Mucosa of gallbladder (tissue), 1 donor: ENCODE measurements at places on chromosomes 16 and 17. TPM values are rescaled to one million over a fixed set of nuclear protein-coding genes. Genes with fewer than 3 reads are reported as not detected.

DNA sequence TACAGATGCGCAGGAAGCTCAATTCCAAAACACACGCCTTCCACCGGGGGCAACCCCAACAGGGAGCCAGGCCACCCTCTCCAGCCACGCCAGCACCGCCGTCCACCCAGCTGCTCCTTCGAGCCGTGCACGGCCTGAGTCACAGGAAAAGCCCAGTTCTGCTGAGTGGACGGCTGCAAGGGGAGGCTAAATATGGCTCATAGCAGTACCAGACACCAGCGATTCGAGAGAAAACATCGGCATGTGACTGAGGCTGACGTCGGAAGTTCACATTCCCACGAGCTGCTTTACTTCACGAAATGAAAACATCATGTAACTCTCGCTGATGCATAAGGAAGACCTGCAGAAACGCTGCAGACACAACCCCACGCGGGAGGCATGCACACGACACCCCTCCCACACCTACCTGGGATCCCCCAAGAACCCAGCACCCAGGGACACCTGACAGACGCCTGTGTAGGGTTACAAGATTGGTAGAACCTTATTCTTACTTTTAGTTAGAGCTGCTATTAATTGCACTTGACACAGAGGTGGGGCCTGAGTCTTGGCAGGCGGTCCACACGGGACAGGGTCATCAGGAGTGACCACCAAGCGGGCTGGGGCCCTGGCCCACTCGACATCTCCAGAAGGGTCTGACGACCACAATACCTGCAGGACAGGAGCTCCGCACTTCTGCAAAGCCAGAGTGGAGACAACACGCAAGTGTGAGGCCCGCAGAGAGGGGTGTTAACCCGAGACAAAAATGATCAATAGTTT lies 116.8 kb downstream of the ANKRD11 start:
- DNase-seq: peak; percentile 60

DNA sequence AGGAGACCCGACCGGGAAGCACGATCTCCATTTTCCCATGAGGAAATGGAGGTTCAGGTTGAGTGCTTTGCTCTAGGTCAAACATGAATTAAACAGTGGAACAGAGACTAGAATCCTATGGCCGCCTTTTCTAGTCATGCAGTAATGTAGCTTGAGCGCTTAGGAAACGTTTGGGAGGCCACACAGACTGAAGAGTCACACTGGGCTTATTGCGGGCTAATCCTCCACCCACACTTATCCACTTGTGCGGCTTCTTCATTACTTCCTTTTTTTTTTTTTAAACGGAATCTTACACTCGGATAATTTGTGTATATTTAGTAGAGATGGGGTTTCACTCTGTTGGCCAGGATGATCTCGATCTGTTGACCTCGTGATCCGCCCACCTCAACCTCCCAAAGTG lies 26.0 kb downstream of the CACNG3 start:
- no peak for DNase-seq

GRCh38 chr17:34356194-34356593 lies at the start of gene CCL13:
Gene CCL13 (plus strand): TSS chr17:34356480. CDS start chr17:34356527, 47 bp downstream.
- no peak for DNase-seq

GRCh38 chr17:83062011-83062817 lies 17.2 kb upstream of the METRNL start:
- DNase-seq: no peak

DNA sequence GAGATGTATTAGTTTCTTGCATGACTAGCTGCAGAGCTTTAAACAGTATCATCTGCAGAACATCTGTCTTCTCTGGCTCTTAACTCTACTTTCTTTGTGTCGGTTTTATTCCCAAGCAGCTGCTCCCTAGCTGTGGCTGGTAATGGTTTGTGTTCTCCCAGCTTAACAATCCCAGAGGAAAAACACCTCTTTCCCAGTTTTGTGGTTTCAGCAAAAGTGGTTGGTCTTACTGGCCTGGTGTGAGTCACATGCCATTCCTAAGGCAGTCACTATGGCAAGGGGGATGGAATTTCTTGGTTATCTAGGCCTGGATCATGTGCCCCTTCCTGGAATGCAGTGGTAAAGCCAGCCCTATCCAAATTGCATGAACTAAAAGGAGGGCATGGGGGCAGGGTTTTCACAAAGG lies 27.5 kb downstream of the OMG start:
- no peak for DNase-seq

GRCh38 chr16:89712274-89712781 lies 8.4 kb downstream of the VPS9D1 start:
- DNase-seq: no peak

GRCh38 chr17:78890498-78890897 lies 12.5 kb downstream of the CEP295NL start:
- DNase-seq: peak; percentile 58

- DNase-seq: no peak
Measured at GRCh38 chr17:27577884-27578717, 52.9 kb upstream of the LGALS9 start.

DNA sequence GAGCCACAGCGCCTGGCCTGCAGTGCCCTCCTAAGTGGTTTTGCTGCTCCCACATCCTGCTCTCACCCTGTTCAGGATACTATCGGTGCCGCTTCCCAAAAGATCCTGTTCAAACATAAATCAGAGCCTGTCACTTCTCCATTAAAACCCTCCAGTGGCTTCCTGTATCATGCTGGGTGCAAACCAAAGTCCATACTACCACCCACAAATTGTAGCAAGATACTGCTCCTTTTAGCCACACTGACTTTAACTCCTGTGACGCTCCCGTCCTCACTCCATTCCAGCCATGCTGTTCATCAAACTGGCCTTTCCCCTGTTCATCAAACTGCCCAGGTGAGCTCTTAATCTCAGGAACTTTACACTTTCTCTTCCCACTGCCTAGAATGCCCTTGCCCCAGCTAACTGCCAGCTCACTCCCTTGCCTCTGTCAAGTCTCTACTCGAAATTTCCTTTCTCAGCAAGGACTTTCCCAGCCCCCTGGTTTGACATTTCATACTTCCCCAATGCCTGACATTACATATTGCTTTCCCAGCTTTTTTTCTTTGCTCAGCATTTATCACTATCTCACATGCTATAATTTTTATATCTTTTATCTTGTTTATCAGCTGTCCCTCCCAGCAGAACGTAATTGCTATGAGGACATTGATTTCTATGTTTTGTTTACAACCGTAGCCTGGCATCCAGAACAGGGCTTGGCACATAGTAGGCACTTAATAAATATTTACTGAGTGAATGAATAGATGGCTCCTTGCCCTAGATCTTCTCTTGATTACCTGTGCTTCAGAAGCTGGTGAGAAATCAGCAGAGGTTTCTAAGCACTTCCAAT lies 44.3 kb upstream of the SMURF2 start:
- peak; percentile 19 for DNase-seq

GRCh38 chr16:83793179-83793578 lies 14.6 kb upstream of the HSBP1 start:
- no peak for DNase-seq

DNA sequence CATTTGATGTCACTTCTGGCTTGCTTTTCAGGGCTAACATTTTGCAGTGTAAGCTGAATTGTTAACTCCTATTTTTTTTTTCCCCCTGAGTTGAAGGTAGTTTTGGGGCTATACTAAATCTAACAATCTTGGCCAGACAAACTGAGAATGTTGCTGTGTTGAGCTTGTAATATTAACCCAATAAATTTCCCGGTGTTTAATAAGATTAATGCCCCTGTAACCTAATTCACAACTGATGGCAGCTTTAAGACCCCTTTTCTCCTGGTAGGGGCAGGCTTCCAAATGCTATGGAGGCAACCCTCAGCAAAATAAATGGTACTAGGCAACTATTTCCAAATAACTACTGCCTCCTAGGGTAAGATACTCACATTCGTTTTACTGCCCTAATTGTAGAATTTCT lies 549.6 kb upstream of the KIF2B start:
- DNase-seq: no peak

DNA sequence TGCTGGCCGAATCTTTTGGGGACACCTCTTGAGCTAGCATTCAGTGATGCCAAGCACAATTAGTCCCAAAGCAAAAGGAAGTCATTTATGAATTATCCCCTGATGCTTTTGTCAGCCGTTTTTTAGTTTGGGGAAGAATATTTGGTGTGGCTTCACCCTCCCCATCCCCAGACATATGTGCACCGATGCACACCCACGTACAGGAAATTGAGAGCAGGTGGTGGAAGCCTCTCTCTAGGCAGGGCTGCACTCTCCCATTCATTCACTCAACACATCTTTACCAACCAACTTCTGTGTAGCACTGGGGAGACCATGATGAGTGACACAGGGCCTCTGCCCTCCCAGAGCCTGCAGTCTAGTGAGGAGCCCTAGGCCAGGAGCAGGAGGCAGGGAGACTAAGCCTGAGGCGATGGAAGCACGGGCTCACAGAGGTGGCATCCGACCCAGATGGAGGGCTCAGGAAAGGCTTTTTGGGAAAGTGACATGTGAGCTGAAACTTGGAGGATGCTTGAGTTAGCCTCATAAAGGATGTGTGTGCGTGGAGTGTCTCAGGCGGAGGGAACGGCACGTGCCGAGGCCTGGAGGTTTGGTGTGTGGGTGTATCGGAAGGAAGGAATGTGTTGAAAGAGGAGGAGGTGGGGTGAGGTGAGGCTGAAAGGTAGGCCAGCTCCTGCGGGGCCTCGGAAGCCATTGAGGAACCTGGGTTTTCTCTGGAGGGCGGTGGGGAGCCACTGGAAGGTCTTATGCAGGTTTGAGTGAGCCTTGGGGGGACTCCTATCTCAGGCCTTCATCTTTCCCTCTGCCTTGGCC lies 43.8 kb downstream of the PSME3IP1 start:
- DNase-seq: no peak

GRCh38 chr16:8572919-8573724 lies 17.2 kb downstream of the TMEM114 start:
- DNase-seq: no peak

DNA sequence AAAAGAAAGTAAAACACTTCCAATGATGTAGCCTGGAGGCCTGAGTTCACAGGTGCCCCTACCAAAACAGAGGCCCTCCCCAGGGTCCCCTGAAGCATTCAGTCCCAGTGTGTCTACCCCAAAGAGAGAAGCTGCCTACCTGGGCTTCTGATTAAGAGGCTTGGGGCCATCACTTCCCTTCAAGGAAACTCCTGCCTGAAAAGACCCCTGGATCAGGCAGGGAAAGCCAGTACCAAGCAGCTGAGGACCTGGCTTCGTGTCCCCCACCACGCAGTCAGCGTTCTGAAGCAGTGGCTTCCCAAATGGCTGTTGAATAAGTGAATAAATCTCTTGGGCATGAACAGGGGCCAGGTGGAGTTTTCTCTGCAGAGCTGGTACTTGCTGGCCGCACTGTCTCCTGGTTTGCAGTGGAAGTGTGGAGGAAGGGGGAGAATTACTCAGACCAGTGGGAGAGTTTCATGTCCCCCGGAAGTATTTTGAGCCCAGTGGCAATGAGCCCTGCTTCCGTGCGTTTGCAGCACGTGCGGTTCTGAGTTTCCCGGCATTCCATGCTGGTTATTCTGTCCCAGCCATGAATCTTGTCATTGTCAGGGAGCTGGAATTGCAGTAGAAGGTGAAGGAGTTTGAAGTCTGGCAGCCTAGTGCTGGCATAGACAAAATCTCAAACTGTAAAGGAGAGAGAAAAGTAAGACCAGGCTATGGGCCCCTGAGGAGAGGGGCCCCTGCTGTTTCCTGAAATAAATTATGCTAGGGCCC lies 27.0 kb downstream of the RMI2 start:
- no peak for DNase-seq

DNA sequence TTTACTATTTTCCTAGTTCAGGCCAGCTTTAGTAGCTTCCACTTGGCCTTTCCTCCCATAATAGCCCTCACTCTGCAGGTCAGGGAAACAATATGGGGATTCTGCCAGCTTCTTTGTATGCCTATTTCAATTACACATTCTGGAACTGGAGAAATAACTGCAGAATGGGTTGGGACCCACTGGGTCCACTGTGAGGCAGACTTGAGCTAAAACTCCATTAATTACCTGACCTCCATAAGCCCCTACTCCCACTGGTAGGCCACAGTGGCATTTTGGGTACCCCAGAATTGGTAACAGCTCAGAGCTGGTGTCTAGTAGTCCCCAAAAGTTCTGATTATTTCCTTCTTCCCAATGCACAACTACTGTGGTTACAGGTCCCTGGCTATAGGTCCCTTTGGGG lies 16.7 kb upstream of the TENT4B start:
- no peak for DNase-seq

GRCh38 chr16:265002-265529 lies 10.7 kb downstream of the RGS11 start:
- DNase-seq: no peak

DNA sequence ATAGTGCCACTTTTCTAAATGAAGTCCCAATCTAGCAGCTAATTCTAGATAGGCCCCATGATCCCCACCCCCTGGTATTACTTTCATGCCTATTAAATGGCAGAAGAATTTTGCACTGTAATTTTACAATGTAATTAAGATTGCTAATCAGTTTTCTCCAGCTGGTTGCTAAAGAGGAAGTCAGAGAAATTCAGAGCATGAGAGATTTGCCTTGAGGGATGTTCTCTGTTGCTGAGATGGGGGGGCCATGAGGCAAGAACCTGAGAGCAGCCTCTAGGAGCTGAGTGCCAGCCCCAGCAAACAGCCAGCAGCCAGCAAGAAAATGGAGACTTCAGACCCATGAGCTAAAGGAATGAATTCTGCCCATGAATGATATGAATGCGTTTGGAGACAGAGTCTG lies 38.9 kb downstream of the SHCBP1 start:
- no peak for DNase-seq

- no peak for DNase-seq
Measured at GRCh38 chr17:21482189-21482865, 106.2 kb downstream of the KCNJ12 start.

DNA sequence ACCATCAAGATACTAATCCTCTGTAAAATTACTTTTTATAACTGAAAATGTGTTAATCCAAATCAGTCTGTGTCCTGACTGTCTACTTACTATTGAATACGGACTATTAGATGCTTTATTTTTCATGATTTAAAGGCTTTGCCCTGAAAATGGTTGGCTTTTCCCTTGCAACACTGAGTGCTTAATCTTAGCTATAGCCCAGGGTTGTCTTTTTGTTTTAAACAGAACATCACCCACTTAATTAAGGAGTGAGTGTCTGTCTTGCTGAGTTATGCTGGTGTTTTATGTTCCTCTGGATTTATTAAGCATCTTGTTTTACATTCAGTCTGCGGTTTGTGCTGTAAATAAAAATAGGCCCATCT lies 11.0 kb downstream of the FTO start:
- no peak for DNase-seq

DNA sequence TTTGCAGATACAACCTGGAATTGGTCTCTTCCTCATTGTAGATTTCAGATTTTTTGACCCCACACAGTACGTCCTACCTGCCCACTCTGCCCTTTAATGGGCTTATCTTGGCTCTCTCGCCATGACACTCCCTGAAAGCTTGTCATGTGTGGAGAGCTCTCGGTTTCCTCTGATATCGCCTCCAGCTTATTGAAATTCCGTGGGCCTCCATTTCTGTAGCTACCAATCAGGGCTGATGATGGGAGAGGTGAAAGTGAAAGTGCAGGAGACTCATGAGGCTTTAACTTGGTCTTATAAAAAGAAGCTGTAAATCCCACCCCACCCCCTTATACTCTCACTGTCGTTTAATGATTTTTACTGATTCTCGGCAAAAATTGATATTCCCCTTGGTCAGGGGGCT lies 17.7 kb downstream of the HOXB1 start:
- no peak for DNase-seq

- DNase-seq: no peak
Measured at GRCh38 chr17:17228521-17229279, 8.3 kb downstream of the FLCN start.

Gene TMEM106A
- total RNA-seq: 10.8 TPM

Gene ZFP3
- total RNA-seq: 8.7 TPM

Gene NEUROD2
- total RNA-seq: not detected

Gene PLEKHM1
- 71.9 TPM for total RNA-seq

Gene SLFN14
- total RNA-seq: not detected

Gene HBA2
- total RNA-seq: 30.0 TPM

Gene RAMP2
- total RNA-seq: 22.7 TPM

Gene ST6GALNAC1
- 61.0 TPM for total RNA-seq

Gene ABI3
- 15.8 TPM for total RNA-seq

Gene CACNG4
- not detected for total RNA-seq

Gene NAGS
- 3.6 TPM for total RNA-seq
